Tibial nerve (tissue), 4 donors: ENCODE measurements at places on chromosomes 1 and 21. TPM values are rescaled to one million over a fixed set of nuclear protein-coding genes. Genes with fewer than 3 reads are reported as not detected.

The CLCC1 gene
- total RNA-seq: 29.7 TPM

The MMP23B gene
- total RNA-seq: 4.8 TPM

The AHDC1 gene
- total RNA-seq: 39.9 TPM

The RPE65 gene
- total RNA-seq: not detected

The PLA2G4A gene
- 7.2 TPM for total RNA-seq

The GPR161 gene
- total RNA-seq: 2.7 TPM

The SPRR1A gene
- not detected for total RNA-seq

The DSTYK gene
- 15.5 TPM for total RNA-seq

The PLA2G2C gene
- total RNA-seq: not detected

The AK5 gene
- total RNA-seq: 21.3 TPM

The POU3F1 gene
- total RNA-seq: 23.9 TPM

The LRRC7 gene
- 13.8 TPM for total RNA-seq

The FCMR gene
- total RNA-seq: 1.8 TPM

The EPS15 gene
- 94.8 TPM for total RNA-seq

The ITLN2 gene
- not detected for total RNA-seq

The ZBTB18 gene
- total RNA-seq: 8.4 TPM

The RGS2 gene
- total RNA-seq: 38.6 TPM

The HPCA gene
- not detected for total RNA-seq

The SNX27 gene
- 40.9 TPM for total RNA-seq

The LCE1B gene
- not detected for total RNA-seq

The ZSWIM5 gene
- total RNA-seq: 2.4 TPM

The BRDT gene
- 0.30 TPM for total RNA-seq

The CIART gene
- total RNA-seq: 6.1 TPM

The INSRR gene
- 0.20 TPM for total RNA-seq

The ELAPOR1 gene
- total RNA-seq: 0.44 TPM

The LORICRIN gene
- total RNA-seq: not detected

The FHL3 gene
- 32.7 TPM for total RNA-seq

The CDKN2C gene
- 29.1 TPM for total RNA-seq

The RGS8 gene
- not detected for total RNA-seq

The CCDC185 gene
- not detected for total RNA-seq

The FCRL1 gene
- total RNA-seq: not detected

The NT5C1A gene
- total RNA-seq: not detected

The SPRR2A gene
- not detected for total RNA-seq

The LINGO4 gene
- total RNA-seq: not detected

The TSSK3 gene
- total RNA-seq: 1.0 TPM

The KLHDC8A gene
- total RNA-seq: 4.6 TPM

The CATSPERE gene
- total RNA-seq: 1.2 TPM

The RABGAP1L gene
- total RNA-seq: 42.4 TPM

The SYDE2 gene
- 12.9 TPM for total RNA-seq

The ARHGEF10L gene
- 43.9 TPM for total RNA-seq
